ENCODE measurements at places on chromosomes 7 and 10.

- no peaks in the 10 kb centered on the region for H3K36me3 ChIP-seq
- H3K27me3 ChIP-seq = no peaks in the 10 kb centered on the region
- H3K4me3 ChIP-seq = no peak overlapping the region
- no peak overlapping the region for H3K27ac ChIP-seq
Measured at GRCh38 chr10:78995987-78996791, 72.6 kb upstream of the ZMIZ1 start.

- no peak overlapping the region for H3K4me3 ChIP-seq
- no peak overlapping the region for H3K27ac ChIP-seq
- H3K4me1 ChIP-seq = peaks cover 9% of the 10 kb centered on the region
- H3K27me3 ChIP-seq = no peaks in the 10 kb centered on the region
- no peak for DNase-seq
Measured at GRCh38 chr10:71218651-71219050, 6.3 kb downstream of the UNC5B start.

GRCh38 chr10:129445436-129446182, 21.4 kb upstream of the MGMT start:
- H3K27me3 ChIP-seq = no peaks in the 10 kb centered on the region
- no peaks in the 10 kb centered on the region for H3K4me1 ChIP-seq
- H3K27ac ChIP-seq = no peak overlapping the region

- H3K4me1 ChIP-seq = no peaks in the 10 kb centered on the region
- DNase-seq = no peak
- H3K4me3 ChIP-seq = no peak overlapping the region
Measured at GRCh38 chr10:131250454-131251145, 60.9 kb downstream of the TCERG1L start.

DNA sequence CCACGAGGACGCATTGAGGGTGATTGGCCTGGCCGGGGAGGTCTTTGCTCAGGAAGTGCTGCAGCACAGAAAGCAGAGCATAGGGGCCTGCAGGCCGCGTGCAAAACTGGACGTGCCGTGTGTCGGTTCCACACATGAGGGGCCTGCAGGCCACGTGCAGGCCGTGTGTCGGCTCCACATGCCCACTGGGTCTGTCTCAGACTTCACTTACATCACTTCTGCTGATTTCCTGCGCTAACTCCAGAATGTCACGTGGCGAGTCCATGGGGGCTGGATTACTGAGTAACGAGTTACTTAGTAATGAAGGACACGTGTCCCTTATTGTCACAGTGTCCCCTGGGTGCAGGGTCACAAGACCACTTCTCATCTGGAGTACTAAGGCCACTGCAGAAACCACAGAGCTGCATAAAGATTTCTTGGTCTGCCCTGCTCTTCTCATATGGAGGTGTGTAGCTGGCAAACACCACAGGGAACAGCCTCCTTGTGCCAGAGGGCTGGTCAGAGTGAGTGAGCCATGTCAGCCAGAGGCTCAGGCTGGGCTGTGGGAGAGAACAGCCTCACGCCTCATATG, 60.8 kb downstream of the GDI2 start:
- no peaks in the 10 kb centered on the region for H3K36me3 ChIP-seq
- H3K27ac ChIP-seq = no peak overlapping the region
- no peak for DNase-seq
- H3K4me3 ChIP-seq = no peak overlapping the region
- H3K4me1 ChIP-seq = no peaks in the 10 kb centered on the region

GRCh38 chr7:50369143-50370026, 64.9 kb downstream of the IKZF1 start:
- no peak for DNase-seq
- H3K27ac ChIP-seq = no peak overlapping the region
- no peak overlapping the region for H3K4me3 ChIP-seq
- H3K27me3 ChIP-seq = no peaks in the 10 kb centered on the region
